NCI-H187 (cell line): ENCODE measurements at places on chromosomes 2 and 18.

DNA sequence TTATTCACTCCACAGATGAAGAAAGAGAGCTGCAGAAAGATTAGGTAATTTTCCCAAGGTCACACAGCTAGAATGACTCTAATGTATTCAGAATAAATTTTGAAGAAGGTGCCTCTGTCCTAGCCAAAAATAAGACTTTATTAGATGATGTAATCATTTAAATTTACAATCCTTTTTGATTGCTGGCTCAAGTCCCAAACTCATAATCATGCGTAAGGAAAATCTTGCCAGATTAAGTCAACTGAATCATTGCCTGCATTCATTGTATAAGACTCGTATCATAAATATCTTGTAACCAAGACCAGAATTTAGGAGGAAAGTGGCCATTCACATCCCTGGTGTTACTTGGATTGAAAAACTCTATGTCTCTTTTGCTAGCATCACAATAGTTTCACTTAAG lies 53.1 kb upstream of the STK39 start:
- no peak for DNase-seq

DNA sequence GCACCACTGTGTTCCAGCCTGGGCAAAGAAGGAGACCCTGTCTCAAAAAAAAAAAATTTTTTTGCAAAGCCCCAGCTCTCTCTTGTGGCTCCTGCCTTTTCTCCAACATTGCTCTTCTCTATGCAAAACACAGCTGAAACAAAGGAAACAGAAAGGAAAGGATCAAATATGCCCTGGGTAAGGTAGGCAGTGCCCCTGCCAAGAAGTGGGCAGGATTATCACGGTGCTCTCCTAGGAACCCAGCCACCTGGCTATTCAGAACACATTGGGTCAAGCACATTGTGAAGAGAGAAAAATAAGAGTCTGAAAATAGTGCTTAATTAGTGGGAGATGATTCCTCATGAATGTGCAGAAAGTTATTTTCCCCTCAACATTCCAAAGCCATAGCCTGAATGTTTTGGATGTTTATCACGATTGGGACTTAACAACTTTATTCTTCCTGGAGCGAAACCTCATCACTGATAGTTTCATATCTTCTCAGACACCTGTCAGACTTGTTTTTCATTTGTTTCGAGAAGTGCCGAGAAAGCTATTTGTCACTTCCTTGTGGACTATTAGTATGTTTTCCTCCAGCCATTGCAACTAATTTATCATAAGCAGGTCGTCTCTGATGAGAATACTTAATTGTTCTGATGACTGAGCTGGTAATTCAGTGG lies 42.7 kb upstream of the RPL31 start:
- no peak for DNase-seq

GRCh38 chr18:57772387-57772799 lies 30.7 kb downstream of the ATP8B1 start:
- DNase-seq, result no peak

DNA sequence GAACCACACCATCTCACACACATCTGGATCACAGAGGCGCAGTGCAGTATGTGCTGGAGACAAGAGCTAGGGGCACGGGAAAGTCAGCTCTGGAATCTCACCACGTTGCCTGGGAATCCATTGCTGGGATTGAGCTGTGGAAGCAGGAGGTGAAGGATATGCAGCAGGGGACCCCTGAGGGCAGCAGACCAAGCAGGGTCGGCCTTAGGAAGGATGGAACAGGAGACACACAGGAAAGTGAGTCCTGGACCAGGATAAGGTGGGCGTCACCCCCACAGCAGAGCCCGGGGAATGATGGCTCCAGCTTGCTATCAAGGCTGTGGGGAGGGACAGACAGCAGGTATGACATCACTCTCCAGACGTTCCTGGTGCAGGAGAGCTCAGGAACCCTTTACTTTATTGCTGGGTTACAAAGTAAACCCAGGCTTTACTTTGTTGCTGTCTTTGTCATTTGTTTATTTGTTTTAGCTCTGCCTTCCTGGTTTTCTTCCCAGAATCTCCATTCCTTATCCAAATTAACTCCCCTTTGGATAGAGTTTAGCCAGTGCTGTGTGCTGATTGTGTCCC lies 329.8 kb upstream of the MYT1L start:
- DNase-seq, result no peak

- DNase-seq, result no peak
These were observed 305.3 kb downstream of the NDUFA10 start for GRCh38 chr2:239719791-239720360.
